ENCODE measurements at places on chromosomes 5 and 9. TPM values are rescaled to one million over a fixed set of nuclear protein-coding genes. Genes with fewer than 3 reads are reported as not detected.
A peak's percentile ranks its signal among the peaks of the same experiment; 100 is the strongest.

The ORM2 gene
- total RNA-seq: not detected

The PDE8B gene
- 7.7 TPM for total RNA-seq

The NTNG2 gene
- 5.0 TPM for total RNA-seq

The CDK9 gene
- 71.0 TPM for total RNA-seq

The OR2S2 gene
- not detected for total RNA-seq

The CCL19 gene
- total RNA-seq: 27.1 TPM

The GADD45G gene
- total RNA-seq: 9.2 TPM

DNA sequence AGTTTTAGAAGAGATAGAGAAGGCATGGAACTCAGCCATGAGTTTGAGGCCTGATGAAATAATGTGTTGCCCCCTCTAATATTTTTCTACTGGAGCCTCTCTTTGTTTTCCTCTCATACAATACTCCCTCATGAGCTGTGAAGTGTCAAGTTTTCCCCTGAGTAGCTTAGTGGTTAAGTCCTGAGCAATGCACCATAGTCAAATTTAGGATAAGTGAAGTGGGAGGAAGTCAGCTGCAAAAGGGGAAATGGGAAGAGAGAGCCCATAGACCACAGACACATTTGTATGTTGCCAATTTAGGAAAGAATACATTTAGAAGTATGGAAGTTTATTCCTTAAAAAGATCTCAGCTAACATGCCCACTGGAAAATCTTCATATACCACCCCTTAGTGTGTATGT, 171.5 kb upstream of the NREP start:
- no peak for DNase-seq

GRCh38 chr9:121253821-121254501, 14.0 kb upstream of the GSN start:
- no peak for DNase-seq

GRCh38 chr9:135812961-135813360, 94.4 kb downstream of the CAMSAP1 start:
- DNase-seq: no peak

DNA sequence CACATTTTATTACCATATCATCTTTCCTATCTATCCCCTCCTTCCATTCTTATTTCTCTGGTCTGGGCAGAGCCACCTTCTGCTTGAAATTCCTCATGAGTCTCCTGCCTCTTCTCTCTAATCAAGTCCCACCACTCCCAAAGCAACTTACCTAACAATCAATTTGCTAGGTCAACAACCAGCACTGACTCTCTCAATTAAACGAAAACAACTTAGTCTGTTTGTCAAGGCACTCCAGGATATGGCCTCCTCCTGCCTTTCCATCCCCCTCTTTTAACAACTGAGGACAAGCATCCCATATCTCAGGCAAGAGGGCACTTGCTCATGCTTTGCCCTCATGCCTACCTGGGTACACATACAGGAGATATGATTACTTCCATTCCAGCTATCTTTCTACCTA, 47.4 kb downstream of the HCN1 start:
- no peak for DNase-seq

- no peak for DNase-seq
Observed at GRCh38 chr5:40066616-40067015, 613.1 kb upstream of the PTGER4 start.

DNA sequence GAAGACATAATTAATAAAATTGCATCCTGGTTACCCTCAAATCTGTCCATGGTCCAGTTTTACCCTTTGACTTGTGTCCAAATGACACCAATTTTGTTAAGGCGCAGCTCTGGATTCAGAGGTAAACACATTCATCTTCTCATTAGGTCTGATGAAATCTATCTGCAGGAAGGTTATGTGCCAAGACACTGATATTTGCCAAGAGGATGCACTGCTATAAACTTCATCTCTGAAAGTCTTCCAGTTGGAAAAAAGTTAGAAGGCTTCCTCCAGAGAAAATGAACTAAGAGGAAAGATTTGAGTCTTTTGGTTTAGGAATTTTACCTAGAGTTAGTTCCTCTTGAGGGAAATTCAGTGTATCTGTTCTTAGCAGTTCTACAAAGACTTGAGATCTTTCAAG, 717.8 kb downstream of the DTWD2 start:
- no peak for DNase-seq

DNA sequence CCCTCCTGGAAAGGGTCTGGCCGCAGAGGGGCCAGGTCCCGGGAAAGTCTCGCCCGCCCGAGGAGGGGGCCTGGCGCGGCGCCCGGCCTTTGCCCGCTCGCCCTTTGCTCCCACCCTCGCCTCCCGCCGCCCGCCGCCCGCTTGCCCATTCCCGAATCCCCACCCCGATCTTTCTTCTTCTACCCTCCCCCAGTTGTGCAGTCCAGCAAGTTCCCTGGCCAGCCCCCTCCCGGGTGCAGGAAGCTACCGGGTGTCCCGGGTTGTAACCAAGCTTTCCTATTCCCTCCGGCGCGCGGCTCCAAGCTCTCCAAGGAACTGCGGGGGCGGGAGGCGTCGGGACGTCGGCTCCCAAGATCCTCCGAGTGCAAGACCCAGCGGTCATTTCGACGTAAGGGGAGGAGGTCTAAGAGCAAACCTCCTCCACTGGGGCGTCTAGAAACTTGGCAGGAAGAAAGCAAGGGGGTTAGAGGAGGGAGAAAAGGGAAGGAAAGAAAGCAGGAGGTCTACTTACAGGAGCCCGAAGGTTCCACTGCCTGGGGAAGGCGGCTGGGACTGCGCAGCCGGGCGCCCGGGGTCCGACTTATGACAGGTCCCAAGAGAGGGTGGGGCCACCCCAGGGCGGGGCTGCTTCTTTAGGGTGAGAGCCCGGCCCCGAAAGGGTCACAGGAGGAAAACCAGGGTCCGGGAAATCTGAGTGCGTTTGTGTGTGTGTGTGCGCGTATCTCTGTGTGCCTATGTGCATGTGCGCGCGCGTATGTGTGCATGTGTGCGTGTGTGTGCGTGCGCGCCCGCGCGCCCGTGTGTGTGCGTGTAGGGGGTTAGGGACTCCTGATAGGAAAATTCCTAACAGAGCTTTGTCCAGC, at the start of gene PTGR1:
Gene PTGR1 (minus strand): TSS at position 556 of the 863 bp plus-strand sequence. CDS start 2,225 bp downstream, outside the sequence.
- peak; percentile 96 for DNase-seq

DNA sequence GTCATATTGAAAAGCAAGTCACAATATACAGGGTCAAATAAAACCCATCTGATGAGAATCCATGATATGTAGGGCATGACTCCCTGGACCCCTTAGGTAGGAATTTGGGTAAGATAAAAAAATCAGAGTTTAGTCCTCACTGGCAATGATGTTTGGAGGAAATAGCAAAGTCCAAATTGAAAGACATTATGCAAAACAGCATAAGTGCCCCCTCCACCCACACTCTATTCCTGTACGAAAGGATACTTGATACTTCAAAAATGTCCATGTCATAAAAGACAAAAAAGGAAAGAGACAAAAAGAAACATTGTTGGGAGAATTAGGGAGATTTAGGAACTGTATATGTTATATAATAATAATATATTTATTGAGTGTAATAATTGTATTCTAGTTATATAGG, 96.1 kb upstream of the RASGRF2 start:
- no peak for DNase-seq

- DNase-seq: no peak
Observed at GRCh38 chr9:137300567-137301080, 1.4 kb downstream of the NRARP start.

DNA sequence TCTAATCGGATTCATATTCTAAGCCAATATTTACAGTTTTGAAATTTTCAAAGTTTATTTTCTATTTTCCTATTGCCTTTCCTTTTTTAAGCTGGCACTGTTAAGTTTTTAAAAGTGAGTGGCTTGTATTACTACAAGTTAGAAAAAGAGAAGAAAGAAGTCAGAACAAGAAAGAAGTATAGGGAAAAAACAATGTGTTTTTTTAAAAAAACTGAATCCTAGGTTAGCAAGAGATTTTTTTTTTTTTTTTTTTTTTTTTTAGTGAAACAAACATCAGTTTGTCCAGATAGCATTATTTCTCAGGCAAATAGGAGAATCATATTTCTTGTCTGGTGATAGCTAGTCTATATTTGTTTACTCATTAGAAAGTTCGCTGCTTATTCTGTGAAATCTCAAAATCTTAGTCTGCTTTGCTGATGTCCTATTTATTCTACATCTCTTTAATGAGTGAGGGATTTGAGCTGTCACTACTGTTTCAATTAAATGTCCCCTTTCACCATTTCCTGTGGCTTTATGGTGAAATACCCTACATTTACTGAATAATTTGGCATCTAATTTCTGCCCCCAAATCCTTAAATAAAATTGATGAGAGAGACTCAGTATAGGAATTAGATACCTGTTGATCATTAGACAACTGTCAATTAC, 19.1 kb upstream of the LMNB1 start:
- DNase-seq: no peak

GRCh38 chr5:143129910-143130612, 273.4 kb downstream of the NR3C1 start:
- DNase-seq: no peak

DNA sequence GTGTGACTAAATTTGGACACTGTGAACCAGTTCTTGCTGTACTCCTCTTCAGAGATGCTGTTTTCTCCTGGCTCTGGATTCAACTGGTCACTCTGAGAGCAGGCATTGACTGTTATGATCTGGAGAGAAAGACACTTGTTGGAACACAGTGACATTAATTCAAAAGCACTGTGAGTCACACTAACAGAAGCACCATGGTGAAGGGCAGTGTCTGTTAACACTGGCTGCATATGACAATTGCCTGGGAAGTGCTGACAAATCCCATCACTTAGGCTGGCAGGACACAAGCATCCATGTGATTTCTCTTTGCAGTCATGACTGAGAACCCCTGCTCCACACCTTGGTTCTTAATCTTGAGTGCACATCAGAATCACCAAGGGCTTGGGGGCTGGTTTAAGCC, 132.4 kb downstream of the TRPM6 start:
- no peak for DNase-seq

DNA sequence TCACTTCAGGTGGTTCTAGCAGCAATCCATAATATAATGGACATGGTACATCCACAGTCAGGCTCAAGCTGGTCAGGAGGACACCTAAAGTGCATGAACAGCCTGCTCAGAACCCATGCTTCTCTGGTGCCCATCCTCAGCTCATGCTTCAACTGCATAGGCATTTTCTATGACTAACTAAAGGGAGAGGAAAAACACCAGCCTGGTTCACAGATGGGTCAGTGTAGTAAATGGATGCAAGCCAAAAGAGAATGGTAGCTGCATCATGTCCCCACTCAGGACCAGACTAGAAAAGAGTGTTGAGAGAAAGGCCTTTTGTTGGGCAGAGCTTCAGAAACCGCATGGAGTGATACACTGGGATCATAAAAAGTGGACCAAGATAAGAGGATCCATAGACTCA, 556.6 kb downstream of the TLE1 start:
- DNase-seq: no peak

DNA sequence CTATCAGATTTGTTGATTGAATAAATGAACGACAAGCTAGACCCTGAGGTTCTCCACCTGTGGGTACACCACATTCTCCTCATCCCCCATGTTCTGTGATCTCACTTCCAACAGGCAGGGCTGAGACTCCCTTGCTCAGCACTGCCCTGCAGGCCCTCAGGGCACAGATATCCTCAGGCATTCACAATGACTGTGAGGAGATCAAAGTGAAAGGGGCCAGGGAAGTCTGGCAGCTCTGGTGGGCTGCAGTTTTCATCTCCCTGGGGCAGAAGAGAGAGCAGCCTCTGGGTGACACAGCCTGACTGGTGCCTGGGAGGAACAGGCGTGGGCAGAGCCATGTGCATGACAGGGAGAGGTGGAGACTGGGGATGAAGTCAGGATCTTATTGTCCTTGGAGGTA, 142.4 kb upstream of the C9orf72 start:
- DNase-seq: no peak

DNA sequence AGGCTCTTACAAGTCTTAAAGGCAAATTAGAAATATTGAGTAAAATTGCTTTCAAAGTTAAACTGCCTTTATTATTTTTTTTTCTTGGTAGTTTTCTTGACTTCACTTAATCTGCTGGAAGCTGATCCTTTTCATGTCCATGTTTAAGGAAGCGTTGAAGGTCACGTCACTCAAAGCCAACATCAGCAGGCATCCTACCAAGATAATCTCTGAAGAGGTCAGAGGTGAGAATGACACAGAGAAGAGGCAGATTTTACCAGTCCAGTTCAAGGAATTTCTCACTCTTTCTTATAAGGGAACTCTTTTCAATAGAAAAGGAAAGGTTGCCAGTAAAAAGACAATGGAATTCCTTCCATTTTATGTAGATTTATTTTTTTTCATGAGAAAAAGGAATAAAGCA, 259.8 kb downstream of the ANXA1 start:
- DNase-seq: no peak

- DNase-seq: no peak
Observed at GRCh38 chr5:176625966-176626875, 4.1 kb downstream of the SNCB start.
